NCI-H82 (cell line): ENCODE measurements at places on chromosomes 16 and 17.

DNA sequence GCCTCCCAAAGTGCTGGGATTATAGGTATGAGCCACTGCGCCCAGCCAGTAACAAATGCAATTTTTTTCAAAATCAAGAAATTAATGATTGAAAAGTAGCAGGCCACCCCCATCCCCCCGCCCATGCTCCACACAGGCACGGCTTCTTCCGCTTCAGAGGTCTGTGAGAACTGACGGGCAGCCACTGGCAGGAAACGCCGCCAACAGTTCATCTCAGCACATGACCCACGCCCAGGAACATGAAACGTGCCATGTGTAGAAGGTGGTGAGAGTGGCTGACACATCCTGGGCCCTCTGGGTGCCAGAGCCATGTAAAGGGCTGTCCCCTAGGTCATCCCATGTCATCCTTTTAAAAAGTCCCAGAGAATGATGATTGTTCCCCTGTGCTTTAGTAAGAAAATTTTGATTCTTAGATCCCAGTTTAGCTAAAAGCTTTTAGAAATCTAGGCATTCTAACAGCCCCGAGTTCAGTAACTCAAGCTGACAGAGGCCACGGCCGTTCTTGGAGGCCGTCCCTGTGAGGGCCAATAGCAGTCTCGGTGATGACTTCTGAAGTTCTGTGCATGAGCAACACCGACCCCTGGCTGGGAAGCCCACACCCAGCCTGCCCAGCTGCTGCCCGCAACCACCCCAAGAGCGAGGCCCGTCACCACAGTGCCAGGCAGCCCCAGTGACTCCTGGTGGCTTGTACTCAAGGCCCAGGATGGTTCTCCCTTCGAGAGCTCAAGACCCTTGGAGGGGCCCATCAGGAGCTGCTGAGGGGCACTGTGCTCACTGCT is 52.1 kb downstream of the KLHDC4 start:
- DNase-seq: no peak

DNA sequence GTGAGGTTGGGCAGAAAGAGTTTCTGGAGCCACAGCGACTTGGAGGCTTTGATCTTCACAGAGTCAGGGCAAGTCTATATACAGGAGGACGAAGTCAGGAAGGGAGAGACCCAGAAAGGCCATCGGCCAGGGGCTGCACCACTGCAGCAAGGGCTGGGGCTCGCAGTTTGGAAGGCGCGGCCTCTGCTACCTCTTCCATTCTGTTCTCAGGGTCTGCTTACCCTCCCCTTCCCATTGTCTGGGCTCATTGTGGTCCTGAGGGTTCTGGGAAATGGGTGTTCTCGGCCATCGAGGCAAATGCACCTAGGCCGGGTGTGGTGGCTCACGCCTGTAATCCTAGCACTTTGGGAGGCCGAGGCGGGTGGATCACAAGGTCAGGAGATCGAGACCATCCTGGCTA is 16.0 kb downstream of the ST6GALNAC1 start:
- DNase-seq: no peak

- no peak for DNase-seq
Measured at GRCh38 chr16:27446721-27447120, 44.7 kb downstream of the IL21R start.

DNA sequence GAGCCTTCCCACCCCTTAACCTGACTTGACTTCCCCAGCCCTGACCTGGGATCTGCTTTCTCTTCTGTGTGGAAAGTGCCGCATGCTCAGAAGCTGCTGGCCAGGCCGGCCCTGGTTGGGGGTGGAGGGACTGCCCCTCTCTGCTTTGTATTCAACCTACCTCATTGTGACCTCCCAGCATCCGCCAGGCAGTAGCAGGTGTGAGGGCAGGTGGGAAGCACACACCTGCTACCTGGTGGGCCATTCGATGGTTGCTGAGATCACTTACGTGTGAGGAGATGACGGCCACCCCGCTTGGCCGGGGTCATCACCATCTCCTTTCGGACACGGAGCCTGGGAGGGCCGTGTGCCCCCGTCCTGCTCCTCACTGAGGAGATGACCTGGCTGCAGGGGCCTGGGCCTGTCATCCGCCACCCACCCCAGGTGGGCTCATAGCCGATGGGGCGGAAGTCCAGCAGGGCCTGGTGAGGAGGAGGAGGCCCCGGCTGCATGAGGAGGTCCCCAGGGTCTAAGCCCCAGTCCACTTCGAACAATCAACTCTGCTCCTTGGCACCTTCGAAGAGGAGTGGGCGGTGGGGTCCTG is 7.1 kb downstream of the CPNE7 start:
- DNase-seq: no peak

- DNase-seq: no peak
Measured at GRCh38 chr16:66304961-66305360, 61.5 kb upstream of the CDH5 start.

DNA sequence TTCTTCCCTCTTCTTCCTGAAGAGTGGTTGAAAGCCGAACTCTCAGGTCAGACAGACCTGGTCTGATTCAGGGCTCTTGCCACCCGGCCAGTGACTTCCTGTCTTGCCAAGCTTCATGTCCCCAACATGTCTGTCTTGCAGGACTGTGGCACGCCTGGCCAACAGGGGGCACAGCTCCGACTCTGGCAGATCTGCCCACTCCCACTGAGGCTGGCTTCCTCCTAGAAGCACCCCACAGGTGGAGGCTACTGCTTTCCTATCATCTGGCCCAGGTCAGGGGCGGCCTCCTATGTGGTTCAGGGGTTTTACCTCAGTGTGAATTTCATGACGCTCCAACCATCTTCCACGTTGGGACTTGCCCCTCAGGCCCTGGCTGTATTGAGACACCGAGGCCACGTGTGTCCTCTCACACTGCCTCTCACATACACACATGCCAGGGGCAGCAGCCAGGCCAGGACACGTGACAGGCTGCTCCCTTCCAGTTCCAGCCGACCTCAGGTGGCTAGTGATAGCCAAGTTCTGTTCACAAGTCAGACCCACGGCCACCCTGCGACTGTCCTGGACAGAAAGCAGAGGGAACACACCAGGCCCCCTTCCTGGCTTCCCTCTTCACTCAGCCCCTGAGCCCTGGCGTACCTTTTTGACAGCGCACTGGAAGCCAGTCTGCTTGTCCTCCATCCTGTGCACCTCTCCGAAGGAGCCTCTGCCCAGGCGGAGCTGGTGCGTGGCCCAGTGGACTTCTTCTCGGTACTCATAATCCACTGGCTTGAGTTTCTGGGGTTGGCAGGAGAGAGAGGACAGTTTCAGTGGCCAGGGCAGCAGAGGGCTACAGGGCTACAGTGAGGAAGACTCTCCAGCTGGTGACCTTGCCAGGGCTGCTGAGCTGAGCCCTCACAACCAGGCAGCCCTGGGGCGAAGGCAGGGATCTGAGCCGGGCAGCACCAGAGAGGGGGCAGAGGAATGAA is 22.6 kb upstream of the SPATA32 start:
- DNase-seq: no peak

- DNase-seq: no peak
Measured at GRCh38 chr17:55690105-55690508, 32.6 kb downstream of the TMEM100 start.

DNA sequence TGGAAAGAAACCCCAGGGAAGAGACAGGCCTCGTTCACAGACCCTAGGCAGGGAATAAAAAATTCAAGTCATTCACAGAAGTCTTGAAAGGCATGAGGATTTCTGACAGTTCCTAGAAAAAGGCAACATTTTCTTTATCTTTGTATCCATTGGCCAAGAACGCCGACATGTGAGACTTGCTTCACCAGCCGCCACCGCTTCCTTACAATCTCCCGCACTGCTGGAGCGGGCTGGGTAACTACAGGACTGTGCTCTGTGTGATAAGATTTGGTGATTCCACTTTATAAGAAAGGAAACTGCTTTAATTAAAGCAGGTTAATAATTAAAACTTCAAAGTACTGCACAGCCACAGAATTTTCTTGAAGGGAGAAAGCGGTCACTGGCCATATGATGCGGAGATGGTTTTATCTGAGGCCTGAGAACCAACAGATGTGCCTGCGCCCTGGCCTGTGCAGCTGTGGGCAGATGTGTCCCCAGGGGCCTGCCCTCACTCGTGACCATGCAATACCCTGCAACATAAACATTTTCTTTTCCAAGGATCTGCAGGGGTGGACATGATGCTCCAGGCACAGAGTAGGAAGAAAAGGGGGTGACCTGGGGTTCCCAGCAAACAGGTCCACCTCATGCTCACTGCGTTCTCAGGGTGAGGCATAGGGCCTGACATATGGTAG is 13.0 kb upstream of the LGALS3BP start:
- no peak for DNase-seq

- DNase-seq: no peak
Measured at GRCh38 chr16:19785512-19786130, 67.5 kb downstream of the IQCK start.

DNA sequence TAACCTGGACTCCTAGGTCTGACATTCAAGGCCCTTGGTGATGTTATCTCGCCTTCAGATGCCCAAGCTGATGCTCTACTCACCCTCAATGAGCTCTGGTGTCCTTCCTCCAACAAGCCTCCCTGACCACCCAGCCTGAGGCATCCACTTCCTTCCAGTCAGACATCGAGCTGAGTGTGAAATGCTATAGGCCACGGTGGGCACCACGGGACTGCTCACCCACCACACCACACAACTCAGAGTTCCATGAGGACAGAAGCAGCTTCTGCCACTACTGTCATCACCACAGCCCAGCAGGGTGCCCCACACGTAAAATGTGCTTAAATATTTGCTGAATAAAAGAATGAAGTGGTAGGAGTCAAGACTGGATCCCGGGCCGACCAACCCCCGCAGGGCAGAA is 12.0 kb downstream of the CREBBP start:
- DNase-seq: no peak

DNA sequence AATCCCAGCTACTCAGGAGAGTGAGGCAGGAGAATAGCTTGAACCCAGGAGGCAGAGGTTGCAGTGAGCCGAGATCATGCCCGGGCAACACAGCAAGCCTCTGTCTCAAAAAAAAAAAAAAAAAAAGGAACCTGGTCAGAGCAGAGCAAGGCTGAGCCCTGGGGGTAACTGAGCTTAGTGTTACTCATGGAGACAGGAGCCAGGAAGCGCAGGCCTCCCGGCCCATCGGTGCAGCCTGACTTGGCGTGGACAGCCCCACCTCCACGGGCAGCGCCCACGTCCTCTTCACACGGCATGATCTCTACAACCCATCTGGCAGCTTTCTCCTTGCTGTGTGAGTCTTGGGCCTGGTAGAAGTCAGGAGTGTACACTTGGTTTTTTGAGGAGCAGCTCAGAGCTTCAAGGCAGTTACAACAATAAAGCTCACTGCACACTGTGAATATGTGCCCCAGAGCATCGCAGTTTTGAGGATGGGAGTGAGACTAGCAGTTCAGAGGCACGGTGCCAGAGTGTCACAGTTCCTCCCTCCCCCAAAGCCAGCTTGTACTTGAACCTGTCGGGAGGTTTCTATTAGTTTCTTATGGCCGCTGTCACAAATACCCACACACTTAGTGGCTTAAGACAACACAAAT is 129.9 kb downstream of the RAP1GAP2 start:
- DNase-seq: no peak

GRCh38 chr17:72754513-72754912 is 338.0 kb downstream of the SLC39A11 start:
- DNase-seq: no peak

DNA sequence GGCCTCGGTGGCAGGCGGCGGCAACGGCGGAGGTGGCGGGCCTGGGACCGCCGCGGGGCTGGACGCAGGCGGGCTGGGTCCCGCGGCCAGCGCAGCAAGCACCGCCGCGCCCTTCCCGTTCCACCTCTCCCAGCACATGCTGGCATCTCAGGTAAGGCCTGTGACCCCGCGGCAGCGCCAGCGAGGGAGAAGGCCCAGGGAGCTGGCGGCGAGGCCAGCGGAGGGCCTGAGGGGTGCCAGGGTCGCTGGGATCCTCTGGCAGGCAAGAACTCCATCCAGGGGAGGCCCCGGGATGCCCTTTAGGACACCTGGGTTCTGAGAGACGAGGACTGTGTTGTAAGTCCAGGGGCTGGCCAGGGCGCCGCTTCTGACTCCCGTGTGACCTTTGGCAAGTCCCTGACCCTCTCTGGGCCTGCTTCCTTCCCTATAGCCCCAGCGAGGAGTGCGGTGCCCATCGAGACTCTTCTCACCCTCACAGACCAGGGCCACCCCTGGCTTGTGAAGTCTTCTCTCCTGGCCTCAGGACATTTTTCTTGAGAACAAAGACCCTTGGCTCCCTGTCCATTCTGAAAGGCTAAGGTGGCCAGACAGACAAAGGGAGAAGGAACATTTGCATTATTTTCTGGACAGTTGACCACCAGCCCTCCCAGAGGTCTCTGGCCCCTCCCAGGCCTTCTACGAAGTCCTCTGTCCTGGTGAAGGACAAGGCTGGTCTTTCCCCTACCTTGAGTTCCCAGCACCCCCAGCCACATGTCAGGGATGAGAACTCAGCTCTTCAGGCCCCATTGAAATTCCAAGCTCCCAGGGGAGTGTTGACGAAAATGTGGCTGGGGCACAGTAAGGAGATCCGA is 6.3 kb downstream of the TBX2 start:
- DNase-seq: no peak

DNA sequence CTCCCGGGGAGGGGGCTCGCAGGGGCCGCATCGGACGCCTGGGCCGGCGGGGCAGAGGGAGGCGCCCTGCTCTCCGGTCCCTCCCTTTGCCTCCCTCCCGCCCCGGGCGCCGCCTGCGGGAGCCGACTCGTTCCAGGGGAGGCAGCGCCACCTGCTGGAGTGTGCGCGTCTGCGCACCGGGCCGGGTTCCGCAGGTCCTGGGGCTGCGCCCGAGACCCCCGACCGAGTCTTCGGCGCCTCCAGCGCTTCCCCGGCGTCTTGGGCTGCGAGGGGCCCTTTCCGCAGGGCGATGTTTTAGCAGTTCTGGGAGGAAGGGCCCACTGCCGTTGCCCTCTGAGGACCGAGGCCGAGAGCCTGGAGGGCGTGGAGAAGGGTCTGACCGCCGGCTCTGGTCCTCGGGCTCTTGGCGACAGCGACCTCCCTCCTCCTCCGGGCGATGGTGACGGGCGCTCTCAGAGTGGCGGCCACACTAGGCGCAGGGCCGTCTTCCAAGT is 106.3 kb downstream of the SEC14L1 start:
- DNase-seq: peak; percentile 88

- DNase-seq: peak; percentile 88
Measured at GRCh38 chr17:69326377-69327059, 415 bp downstream of the ABCA5 start.

DNA sequence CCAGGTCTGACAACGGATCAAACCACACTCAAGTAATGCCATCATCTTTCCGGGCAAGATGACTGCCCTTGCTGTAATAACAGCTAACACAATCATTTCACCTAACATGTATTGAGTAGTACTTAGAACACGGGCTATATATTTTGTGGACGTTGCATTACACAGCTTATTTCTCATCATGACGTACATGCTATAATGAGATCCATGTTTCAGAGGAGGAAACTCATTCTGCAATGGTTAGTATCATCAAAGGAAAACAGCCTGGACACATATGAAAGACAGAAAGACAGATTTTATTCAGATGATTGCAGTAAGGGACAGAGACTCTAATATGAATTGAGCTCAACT is 446.7 kb downstream of the HS3ST3B1 start:
- no peak for DNase-seq

DNA sequence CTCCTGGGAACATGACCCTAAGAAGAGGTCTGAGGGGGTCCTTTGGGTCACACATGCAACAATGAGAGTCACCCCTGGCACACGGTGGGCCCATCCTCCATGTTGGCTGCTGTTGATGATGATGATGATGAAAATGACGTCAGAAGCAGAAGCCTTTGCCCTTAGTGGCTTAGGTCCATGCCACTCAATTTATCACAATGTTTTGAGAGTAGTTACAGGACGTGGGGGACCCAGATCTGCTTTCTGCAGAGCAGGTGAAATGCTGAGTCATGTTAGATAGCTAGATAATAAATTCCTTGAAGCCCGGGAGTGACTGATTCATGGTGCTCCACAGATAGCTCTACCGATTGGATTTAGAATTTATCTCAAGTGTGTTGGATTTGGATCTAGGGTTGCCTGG is 53.9 kb downstream of the VPS35L start:
- DNase-seq: no peak
